ENCODE measurements at places on chromosomes 6 and 20.

DNA sequence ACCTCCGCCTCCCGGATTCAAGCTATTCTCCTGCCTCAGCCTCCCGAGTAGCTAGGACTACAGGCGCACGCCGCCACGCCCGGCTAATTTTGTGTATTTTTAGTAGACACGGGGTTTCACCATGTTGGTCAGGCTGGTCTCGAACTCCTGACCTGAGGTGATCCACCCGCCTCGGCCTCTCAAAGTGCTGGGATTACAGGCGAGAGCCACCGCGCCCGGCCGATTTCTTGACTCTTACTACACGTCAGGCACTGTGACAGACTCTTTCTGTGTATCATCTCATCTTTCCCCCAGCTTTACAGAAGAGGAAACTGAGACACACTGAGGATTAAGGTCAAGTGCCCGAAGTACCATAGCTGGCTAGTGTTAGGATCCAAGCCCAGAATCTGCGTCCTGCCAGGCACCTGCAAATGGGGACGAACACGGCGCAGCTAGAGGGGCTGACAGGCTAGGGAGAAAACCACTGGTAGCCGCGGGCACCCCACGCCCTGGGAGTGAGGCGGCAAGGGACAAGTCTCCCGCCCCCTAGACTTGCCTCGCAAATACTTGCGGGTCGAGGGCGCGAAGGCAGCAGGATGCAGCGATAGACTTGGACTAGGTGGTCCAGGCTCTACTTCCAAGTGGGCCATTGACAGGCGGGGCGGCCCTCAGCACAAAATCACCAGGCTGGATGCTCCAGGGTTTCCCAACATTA is 1.1 kb upstream of the TAF8 start:
- DNase-seq = no peak

- no peak for DNase-seq
These were observed 43.1 kb upstream of the ZNF831 start for GRCh38 chr20:59120491-59120890.

GRCh38 chr20:23114448-23115082 is 28.4 kb upstream of the CD93 start:
- no peak for DNase-seq

GRCh38 chr6:138805016-138805765 is 9.3 kb downstream of the ECT2L start:
- DNase-seq = peak; percentile 84

GRCh38 chr20:17881741-17882064 is 86.9 kb downstream of the SNX5 start:
- no peak for DNase-seq

DNA sequence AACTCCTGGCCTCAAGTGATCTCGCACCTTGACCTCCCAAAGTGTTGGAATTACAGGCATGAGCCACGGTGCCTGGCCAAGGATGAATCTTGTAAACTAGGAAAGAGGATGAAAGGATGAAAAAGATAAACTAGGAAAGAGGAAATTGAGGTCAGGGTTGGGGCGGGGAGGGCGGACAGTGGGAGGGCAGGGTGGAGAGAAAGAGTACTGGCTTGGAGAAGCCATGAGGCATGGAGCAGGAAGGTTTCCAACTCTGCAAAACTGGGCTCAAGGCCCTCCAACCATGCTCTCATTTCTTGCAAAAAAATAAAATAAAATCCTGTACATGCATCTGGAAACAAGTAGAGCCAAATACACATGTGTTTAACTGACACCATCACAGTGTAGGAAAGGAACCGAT is 256.6 kb upstream of the SGK1 start:
- DNase-seq = no peak

- DNase-seq = no peak
These were observed 67.4 kb downstream of the KHDC1L start for GRCh38 chr6:73157870-73158269.

GRCh38 chr6:113082745-113083144 is 735.6 kb downstream of the RFPL4B start:
- no peak for DNase-seq

GRCh38 chr6:166024252-166024651 is 143.4 kb downstream of the TBXT start:
- DNase-seq = no peak

DNA sequence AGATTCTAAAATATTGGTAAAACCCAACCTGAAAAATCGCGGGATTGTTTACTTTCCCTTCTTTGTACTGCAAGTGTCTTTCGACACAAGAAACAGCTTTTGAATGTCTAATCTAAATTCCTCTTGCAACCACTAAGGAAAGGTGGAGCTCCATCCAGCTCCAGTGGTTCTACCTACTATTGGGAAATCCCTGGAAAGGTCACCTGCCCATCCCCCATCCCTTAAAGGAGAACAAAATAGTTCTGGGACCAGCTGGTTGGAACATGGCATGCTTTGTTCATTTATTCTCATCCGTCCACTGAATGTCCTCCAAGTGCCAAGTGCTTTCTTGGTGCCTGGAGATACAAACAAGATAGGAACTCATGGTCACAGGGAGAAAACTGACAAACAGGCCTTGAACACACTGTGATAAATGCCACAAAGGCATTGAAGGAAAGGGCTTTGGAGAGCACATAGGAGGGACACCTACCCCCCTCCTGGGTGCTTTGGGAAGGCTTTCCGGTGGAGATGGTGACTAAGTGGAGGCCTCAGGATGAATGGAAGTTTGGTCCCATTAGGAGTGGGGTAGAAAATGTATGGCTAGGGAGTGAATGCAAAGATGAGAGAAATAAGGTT is 2.3 kb upstream of the CITED2 start:
- DNase-seq = no peak

DNA sequence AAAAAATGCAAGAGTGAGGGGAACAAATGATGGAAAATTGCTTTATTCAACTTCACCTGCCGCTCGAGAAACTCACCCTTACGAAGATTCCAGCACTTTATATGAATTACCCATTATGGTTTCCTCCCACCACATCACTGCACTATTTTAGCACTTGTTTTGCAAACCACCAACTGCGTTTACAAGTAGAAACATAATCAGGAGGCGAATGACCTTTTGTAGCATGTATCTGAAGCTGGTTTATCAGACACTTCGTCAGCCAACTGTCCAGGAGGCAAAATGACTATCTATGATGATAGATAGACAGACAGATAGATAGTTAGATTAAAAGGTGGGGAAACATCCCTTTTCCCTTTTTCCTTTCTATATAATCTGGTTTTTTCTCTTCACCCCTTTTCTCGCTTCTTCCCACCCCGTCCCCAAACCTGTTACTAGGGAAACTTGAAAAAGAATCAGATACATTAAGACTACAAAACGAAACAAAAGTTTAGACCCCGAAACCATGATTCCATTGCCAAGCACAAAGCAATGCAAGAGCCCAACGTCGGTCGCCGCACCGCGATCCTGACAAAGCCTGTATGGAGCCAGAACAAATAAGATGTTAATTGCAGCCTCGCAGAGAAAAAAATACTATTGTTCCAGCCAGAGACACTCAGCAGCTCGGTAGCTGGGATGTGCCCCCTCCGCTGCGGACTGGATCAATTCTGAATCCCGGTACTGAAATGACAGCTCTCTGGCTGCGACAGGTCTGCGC is 933 bp upstream of the ADGRB3 start:
- no peak for DNase-seq

DNA sequence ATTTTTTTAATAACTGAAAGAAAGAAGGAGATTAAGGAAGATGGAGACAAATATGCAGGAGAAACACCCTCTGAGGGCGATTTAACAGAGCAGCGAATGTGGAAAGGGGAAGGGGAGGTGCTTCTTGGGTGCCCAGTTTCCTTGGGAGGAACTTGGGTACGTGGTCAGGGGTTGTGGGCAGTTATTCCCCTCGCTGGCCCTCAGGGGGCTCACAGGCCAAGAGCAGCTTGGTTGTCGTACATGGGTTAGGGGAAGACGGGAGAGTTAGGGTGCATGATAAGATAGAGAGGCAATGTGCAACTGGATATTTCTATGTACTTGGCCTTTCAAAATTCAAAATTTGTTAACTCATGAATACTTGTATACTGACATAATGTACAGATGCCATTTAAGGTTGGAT is 7.0 kb upstream of the TUBB2A start:
- DNase-seq = no peak

DNA sequence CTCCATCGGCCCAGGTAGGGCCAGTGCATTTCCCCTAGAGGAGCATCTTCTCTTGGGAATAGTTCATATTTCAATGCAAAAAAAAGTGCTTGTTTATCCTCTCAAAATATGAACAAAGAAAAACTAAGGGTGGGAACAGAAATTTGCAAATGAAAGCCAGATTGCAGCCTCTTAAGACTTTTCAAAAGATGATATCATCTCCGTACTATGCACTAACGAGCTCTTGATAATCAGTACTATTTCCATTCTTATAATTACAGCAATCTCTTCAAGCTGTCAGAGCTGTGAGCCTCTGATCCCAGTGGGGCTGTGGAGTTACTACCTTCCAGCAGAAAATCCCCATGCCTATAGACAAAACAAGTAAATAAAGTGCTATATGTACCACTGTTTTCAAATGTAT is 77.1 kb downstream of the SOD2 start:
- peak; percentile 94 for DNase-seq

DNA sequence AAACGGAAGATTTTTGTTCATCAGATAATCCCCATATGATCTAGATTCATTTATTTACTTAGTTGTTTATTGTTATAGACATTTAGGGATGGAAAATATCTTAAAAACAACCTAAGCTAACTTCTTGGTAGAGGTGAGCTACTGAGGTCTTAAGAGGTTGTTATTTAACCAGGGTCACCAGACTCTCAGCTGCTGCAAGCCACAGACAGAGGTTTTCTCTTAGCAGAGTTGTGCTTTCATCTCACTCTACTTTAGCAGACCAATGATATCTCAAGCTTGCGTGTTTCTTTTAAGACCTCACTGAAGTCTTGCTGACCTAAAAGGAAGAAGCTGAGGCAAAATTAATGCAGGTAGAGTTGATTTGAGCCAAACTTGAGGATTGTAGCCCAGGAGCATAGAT is 43.6 kb downstream of the NCOA7 start:
- no peak for DNase-seq

GRCh38 chr6:140921366-140922226 is 1211.1 kb upstream of the GJE1 start:
- peak; percentile 51 for DNase-seq

DNA sequence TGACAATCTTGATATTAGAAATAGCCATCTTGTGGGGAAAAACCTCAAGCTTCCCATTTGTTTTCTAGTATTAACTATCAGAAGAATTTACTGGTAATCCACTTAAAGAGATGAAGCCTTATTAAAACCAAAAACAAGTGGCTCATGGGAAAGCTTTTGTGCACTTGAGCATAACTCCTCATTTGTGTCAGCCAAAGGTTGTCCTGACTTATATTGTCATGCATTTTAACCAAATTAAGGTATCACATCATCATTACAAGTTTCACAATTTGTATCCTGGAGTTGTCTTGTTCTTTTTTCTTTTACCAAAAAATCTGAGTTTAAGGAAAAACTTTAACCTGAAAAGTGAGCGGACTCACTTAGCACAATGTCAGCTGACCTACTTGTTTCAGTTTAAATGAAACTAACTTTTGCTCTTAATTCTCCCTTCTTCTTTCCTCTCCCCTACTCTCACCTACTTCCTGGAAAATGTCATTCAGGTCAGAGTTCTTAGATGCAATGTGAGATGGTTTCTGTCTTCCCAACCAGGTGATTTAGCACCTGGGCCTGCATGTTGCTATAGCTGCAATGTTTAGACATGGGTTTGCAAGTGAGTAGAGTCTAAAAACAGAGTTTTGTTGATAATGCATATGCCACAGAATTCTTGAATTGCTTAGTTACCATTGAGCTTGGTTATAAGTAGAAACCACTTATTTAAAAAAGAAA is 82.8 kb downstream of the TNFAIP3 start:
- peak; percentile 39 for DNase-seq

DNA sequence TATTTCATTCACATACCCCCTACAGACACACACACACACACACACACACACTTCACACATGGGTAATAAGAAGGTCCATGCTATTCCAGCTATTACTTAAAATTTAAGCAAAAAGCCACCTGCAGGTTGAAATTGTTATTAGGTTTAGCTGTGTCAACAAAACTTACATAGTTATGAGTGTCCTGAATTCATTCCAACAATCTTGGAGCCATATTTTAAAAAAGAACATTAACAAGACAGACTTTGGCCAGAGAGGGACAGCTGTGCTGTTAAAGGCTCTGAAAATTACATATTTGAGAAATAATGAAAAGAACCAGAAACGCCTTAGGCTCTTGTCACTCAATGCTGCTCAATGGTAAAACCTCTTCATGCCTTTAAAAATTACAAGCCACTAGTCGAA is 455.3 kb downstream of the EPM2A start:
- no peak for DNase-seq

GRCh38 chr6:43338243-43338642 is 29.6 kb upstream of the CRIP3 start:
- no peak for DNase-seq
